ENCODE measurements at places on chromosomes 5 and 9.

DNA sequence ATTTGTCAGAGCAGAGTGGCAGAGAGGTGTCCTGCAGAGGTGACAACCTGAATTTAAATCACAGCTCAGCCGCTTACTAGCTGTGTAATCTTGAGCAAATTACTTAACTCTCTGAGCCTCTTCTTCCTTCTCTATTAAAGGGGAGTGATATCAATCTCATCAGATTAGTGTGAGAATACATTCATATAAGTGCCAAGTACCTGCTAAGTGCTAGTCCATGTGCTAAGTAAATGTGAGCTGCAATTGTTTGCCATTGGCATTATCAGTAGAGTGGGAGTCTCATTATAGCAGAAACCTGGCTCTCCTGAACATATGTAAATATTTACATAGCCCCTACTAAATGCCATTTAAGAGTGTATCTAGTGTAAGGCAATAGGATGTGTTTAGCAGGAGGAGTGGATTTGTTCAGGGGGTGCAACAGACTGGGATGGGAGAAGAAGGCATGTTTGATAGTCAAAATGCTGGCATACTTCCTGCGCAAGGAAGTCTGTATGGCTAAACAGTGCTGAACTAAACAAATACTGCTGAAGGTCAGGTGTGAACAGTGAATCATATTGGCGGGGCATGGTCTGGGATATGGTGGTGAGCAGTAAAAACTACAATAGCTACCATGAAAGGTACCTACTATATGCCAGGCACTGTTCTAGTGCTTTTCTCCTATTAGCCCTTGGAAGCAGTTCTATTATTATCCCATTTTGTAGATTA lies 74.5 kb downstream of the F2RL2 start:
- DNase-seq = peak; percentile 10

GRCh38 chr5:168086104-168086610 lies 205.3 kb upstream of the WWC1 start:
- DNase-seq = peak; percentile 63

DNA sequence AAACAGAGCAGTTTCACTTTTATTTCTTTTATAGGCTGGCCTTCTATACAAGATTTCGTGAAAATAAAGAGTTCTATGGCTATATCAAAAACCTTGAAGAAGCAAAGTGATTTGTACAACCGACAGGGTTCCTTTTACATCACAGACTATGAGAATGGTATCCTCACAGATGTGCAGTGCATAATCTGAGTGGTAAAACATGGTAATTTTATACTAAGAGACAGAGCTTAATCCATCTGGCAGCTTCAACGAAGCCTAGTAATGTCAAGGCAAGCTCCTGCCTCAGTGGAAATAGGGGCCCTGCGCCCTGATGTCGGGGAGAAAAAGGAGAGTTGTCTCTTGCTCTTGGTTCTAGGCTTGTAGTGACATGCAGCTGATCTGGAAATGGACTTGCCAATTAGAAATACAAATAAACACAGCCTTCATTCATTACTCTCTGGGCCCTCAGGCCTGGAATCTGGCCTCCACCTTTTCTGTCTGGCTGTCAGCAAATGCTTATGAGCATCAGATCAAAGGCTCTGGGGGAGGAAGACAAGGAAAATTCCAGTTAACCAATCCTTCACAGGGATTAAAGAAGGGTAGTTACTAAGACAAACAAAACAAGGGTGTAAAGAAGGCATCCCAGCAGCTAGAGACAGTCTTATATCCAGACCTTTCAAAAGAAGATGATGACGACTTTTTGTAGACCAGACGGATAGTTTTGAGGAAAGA lies 33.6 kb upstream of the TRIM32 start:
- DNase-seq = no peak

DNA sequence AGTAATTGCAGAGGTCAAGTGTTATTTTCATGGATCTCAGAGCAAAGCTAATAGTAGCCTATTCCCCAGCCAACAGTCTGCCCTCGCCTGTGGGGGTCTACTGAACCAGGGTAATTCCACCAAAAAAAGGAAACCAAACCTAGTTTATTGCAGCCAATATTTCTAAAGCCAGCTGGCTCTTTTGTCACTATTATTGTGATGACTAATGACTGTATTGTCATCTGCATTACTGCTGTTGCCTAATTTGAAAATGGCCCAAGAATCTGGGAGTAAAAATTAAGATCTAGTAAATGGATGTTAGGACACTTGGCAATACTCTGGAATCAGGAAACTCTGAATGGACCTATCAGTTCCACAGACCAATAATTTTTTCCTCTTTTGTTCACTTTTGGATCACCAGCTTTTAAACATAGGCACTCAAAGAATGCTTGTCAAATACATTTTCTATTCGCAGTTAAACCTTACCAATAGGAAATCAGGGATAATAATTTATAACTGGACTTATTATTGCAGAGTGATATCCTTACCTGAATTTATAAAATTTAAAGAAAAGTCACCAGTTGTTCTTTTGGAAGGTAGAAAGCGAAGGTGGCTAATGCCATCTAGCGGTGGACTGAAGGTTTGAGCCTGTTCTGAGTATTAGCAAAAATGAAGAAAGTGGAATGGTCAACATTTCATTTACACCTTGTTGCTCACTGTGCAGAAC lies 69.2 kb downstream of the SYK start:
- peak; percentile 14 for DNase-seq

- no peak for DNase-seq
Observed at GRCh38 chr5:118891252-118891651, 97.1 kb downstream of the DTWD2 start.

- no peak for DNase-seq
Observed at GRCh38 chr9:89514956-89515355, 17.0 kb upstream of the SEMA4D start.

DNA sequence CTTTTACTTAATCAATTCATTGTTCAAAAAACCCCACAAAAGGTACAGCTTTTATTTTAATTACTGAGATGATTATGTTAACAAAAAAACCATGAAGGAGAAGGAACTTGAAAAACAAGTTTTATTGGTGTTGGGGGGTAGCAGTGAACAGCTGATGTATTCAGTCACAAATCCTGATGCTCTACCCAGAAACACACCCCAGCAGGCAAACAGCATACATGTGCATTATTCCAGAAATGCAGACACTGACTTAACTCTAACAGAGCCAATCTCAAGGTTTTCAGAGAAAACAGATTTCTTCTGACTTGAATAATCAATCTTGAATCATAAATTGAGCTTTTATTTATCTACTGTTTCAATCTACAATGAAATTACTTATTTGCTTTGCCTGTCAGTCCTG lies 175.2 kb downstream of the ZSWIM6 start:
- no peak for DNase-seq

DNA sequence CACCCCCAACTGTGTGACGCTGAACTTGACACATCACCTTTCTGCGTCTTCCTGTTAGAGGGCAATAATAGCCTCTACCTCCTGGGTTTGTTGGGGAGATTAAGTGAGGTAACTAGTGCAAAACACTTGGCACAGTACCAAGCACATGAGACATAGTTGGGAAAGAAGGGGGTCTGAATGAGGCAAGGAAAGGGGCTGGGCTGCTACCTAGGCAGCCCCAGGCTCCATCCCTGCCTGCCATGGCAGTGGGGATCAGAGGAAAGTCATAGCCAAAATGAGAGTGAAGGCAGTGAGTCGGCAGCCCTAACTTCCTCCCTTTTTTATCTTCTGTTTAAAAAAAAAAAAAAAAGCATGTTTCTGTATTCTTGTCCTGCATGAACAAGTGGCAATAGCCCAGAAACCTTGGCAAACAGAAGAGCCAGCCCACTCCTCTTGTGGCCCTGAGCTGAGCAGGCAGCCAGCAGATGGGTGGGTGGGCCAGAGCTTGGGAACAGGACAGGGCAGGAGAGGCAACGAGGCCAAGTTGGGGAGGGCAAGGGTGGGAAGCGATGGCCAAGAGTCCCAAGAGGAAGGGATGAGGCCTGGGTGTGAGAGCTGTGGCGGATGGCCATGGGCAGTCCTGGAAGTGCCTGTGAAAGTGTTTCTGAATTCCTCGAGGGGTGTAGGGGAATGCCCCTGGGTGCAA lies 11.4 kb downstream of the CAMK2A start:
- DNase-seq = no peak

- DNase-seq = no peak
Observed at GRCh38 chr5:51987239-51987638, 604.0 kb downstream of the ISL1 start.

- DNase-seq = no peak
Observed at GRCh38 chr9:112484607-112485006, 2.0 kb upstream of the KIAA1958 start.

GRCh38 chr5:35804201-35804653 lies 52.5 kb upstream of the IL7R start:
- no peak for DNase-seq

- DNase-seq = no peak
Observed at GRCh38 chr5:59173578-59173977, 590.7 kb downstream of the RAB3C start.

GRCh38 chr9:93243112-93243511 lies 59.2 kb downstream of the WNK2 start:
- no peak for DNase-seq

DNA sequence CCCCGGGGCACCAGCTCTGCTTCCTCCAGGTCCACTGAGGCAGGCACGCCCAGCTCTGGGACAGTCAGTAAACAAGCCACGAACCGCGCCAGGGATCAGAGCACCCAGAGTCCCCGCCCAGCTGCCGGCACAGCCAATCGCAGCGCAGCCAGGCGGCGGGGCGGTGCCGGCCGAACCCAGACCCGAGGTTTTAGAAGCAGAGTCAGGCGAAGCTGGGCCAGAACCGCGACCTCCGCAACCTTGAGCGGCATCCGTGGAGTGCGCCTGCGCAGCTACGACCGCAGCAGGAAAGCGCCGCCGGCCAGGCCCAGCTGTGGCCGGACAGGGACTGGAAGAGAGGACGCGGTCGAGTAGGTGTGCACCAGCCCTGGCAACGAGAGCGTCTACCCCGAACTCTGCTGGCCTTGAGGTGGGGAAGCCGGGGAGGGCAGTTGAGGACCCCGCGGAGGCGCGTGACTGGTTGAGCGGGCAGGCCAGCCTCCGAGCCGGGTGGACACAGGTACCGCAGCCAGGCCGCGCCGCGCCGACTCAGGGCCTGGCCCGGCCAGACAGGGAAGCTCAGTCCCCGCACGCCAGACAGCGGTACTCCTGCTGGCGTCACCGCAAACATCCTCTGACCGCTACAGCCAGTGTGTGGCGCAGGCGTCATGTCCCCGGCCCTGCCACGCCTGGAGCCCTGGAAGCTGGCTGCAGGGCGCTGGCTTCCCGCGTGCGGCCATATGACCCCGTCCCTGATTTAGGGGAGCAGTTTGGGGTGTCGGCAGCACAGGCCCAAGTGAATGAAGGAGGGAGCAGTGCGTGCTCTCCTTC lies at the start of gene CTSL:
CTSL (plus strand) TSS at position 220 of the 810 bp plus-strand sequence. CDS start 1,485 bp downstream, outside the sequence.
- peak; percentile 70 for DNase-seq

GRCh38 chr9:107486674-107487520 lies 2.7 kb downstream of the KLF4 start:
- DNase-seq = no peak

GRCh38 chr9:104843644-104844240 lies 79.8 kb downstream of the NIPSNAP3B start:
- DNase-seq = no peak

- DNase-seq = no peak
Observed at GRCh38 chr5:67731886-67732285, 483.7 kb upstream of the PIK3R1 start.

GRCh38 chr9:122383992-122384461 lies 13.2 kb downstream of the PTGS1 start:
- DNase-seq = peak; percentile 32

DNA sequence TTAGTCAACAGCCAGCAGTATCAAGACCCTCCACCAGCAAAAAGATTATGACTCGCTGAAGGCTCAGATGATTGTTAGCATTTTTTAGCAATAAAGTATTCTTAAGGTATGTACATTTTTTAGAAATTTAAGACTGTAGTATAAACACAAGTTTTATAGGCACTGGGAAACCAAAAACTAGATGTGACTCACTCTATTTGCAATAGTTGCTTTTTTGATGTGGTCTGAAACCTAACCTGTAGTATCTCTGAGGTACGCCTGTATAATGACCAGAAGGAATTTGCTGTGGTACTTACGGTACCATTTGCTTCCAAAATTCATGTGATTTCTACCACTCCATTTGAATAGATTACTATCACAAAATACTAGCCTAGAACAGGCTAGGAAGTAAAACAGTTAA lies 60.8 kb downstream of the WDR41 start:
- no peak for DNase-seq

DNA sequence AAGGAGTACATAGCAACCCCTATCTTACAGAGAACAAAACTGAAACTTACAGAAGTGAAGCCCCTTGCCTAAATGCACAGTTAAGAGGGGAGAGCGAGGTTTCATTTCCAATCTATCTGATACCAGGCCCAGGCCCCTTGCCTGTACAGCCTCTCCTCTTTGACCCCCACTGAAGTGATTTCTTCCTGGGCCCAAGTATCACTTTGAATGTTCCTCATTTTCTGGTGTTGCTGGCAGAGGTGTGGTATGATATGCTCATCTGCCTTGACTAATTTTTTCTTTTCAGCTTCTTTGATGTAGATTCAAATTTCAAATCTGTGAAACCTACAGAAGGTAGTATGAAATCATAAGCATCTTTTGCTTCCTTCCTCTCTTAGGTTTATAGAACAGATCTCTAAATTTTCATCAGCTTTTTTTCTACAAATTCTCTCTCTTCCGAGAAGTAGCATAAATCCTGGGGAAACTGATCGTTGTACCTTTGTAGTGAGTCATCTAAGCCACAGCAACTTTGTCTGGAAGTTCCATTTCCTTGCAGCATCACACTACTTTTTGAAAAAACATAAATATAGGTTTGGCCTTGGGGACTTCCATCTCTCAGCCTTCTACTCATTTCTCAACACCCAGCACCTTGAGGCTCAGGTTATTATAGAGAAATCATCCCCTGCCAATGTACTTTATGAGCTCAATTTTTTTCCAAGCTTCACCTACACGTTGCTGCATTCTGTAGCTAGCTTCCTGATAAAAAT lies 402.4 kb upstream of the PTGER4 start:
- DNase-seq = no peak

DNA sequence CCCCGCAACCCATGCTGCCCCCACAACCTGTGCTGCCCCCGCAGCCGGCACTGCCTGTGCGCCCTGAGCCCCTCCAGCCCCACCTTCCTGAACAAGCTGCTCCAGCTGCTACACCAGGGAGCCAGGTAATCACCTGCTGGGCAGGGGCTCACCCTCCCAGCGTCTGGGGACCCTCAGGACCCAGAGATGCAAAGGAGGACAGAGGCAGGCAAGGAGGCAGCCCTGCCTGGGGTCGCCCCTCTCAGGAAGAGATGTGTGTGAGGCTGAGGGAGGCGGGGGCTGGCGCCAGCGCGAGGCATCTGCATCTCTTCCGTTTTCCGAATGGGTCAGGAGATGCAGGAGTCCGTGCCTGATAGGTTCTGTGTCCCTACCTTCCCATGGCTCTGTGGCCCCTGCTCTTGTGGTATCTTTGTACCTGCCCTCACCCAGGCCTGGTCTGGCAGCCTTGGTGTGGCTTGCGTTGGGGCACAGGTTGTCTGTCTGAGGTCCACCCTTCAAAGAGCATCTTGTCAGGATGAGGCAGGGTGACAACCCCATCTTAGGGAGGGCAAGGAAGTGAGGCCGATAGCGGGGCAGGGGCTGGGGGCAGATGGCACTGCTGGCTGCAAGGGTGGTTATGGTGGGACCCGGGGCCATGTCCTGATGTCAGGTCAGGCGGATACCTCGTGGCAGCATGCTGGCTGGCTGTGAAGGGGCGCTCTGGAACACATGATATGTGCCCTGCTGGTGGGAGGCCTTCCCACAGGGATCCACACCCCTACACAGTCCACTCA lies 75.7 kb downstream of the WNK2 start:
- DNase-seq = no peak

- no peak for DNase-seq
Observed at GRCh38 chr9:128495296-128495695, 9.2 kb upstream of the GLE1 start.

- peak; percentile 71 for DNase-seq
Observed at GRCh38 chr9:137441289-137441934, at the start of gene ENTPD8. Gene ENTPD8, minus strand, starts transcription at chr9:137441357. Its CDS starts 3,072 bp downstream, at chr9:137438285.

- DNase-seq = no peak
Observed at GRCh38 chr9:33011831-33012230, 10.4 kb upstream of the APTX start.
